T-helper 22 cell (primary cell): ENCODE measurements at places on chromosomes 5 and 9.

DNA sequence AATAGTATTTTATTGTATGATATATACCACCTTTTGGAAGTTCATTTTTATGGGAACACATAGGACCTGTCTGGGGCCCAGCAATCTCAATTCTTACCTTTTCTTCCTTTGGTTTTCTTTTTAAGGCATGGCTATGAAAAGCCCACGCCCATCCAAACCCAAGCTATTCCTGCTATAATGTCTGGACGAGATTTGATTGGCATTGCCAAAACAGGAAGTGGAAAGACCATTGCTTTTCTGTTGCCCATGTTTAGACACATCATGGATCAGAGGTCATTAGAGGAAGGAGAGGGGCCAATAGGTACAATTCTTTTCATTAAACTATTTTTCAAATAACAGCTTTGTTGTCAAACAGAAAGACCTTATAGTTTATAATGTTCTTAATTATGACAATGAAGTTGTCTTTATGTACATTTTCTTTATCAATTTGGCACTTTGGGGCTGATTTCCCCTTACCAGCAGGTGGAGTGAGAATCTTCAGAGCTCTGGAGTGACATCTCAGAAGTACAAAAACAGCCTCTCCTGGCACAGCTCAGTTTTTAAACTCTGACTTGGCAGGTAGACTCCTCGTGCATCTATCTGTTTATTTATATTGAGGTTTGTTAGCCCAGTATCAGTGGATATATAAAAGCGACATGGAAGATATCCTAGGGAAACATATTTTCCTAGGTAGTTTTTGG, 25.8 kb downstream of the DDX46 start:
- DNase-seq, result no peak

- DNase-seq, result no peak
These were observed 10.3 kb upstream of the STX17 start for GRCh38 chr9:99896119-99896518.

DNA sequence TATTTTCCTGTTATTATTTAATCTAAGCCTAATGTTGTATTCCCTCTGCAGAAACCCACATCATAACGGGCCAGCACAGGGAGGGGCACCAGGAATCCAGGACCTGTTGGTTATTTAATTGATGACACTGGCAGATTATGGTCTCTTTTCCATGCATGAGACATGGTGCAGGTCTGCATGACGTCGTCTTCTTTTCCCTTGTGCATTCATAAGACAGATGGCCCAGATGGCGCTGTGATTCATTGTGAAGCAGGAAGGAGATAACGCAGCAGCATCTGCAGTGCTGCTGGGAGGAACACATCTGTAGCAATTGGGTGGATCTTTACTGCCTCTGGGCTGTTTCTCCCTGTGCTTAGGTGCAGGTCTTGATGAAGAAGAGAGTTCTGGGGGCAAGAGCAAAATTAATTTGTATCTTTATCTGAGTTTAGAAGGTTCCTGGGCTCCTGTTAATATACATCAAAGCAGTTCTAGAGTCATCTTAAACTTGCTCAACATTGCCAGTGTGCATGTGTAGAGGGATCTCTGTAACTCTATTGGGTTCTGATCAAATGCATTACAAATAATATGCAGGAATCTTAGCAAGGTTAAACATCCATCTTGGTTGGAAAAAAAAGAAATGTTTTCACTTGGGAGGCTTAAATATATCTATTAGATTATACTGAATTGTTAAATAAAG, 176.1 kb downstream of the PCSK1 start:
- DNase-seq, result no peak

DNA sequence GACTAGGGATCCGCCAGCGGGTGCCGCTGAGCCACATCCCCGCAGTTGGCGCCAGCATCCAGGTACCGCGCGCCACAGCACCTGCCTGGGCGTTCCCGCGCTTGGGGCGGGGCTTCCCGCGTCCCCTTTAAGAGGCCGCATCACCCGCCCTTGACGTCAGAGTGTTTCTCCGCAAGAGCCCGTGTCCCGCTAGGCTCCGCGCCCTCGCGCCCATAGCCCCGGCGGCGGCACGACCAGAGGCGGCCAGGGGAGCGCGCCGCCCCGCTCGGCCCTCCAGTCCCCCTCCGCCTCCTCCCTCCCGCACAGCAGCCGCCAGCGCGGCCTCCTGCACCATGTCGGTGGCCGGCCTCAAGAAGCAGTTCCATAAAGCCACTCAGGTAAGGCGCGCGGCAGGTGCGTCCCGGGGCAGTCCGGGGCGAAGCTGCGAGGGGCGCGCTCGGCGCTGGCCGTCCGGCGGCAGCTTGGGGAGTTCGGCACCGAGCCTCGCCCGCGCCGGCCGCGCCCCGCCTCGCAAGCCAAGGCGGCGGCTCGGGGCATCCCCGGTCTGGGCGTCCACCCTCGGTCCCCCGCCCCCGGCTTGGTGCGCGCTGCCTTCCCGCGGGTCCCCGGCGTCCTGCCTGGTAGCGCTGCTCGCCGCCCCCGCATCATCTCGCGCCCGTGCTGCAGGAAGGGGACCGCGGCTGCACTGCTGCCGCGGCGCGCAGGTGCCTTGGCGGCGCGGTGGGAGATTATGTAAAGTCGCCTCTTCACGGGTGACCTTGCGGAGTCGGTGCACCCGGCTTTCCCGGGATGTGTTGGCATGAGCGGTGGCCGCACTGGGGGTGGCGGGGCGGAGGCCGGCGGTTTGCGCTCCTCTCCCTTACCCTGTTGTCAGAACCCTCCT, at the start of gene SH3GL2:
SH3GL2 (plus strand) TSS at position 156 of the 883 bp plus-strand sequence.
- DNase-seq, result no peak

DNA sequence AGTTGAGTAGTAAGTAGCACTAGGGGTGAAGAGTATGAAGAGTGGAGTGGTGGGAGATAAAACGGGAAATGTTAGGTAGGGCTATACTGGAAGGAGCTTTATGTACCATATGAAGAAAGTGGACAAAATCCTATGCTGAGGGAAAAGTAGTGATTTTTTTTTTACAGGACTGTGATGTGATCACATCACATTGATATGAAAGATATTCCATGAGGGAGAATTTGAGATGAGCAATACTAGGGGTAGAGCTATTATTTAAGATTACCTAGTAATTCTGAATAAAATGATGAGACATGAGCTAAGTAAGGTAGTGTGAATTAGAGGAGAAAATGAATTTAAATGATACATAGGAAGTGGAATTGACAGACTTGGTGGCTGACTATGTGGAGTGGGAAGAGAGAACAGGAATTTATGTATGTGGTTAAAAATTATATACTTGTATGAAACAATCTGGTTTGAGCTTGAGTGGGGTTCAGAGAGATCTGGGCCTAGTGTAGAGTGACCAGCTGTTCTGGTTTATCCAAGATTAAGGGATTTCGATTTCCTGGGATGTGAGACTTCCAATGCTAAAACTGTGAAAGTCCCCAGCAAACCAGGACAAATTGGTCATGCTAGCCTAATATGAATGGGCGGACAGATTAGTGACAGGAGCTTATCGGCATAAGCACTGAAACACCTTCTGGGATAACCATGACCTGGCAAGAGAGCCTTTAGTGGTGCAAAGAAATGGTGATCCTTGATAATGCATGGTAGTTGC, 29.3 kb upstream of the STOM start:
- no peak for DNase-seq

DNA sequence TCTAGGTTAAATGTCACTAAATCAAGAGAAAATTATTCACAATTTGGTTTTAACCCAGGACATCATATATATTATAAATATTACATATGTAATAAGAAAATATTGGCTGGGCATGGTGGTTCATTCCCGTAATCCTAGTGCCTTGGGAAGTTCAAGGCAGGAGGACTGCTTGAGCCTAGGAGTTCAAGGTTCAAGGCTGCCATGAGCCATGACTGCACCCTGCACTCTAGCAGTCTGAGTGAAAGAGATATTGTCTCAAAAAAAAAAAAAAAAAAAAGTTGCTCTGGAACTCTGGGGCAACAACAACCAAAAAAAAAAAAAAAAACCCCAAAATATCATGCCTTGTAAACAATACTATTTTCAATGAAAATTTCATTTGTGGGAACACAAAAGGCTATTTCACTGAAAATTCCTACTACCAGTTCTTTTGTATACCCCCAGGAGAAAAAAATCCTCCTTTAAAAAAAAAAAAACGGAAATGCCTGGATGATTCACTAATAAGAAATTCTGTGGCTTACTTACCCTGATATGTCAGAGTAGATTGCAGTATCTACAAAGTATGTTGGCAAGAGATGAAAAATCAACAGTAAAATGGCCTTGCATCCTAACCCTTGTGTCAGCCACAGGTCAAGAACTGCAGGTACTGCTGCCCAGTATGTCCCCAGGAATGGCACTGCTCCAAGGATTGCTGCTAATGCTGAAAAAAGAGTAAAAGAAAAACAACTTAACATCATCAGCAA, 22.6 kb upstream of the CTNNAL1 start:
- no peak for DNase-seq

DNA sequence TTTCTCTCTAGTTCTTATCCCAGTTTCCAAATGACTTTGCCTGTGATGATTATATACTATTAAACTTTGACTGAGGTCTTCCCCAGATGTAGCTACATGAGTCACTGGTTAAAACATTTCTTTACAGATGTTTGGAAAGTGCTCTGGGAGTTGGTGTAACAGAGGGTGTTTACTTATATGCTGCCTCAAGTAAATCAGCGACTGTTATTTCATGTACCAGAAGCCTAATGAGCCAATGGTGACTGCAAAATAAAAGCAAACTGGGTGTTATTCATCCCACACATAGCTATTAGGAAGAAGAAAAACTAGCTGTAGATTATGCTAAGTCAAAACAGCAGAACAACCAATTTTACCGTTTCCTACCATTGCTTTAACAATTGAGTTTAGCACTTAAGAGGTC, 929.7 kb upstream of the SEMA6A start:
- no peak for DNase-seq

GRCh38 chr9:69317894-69318293, 7.1 kb upstream of the ENTREP1 start:
- no peak for DNase-seq

DNA sequence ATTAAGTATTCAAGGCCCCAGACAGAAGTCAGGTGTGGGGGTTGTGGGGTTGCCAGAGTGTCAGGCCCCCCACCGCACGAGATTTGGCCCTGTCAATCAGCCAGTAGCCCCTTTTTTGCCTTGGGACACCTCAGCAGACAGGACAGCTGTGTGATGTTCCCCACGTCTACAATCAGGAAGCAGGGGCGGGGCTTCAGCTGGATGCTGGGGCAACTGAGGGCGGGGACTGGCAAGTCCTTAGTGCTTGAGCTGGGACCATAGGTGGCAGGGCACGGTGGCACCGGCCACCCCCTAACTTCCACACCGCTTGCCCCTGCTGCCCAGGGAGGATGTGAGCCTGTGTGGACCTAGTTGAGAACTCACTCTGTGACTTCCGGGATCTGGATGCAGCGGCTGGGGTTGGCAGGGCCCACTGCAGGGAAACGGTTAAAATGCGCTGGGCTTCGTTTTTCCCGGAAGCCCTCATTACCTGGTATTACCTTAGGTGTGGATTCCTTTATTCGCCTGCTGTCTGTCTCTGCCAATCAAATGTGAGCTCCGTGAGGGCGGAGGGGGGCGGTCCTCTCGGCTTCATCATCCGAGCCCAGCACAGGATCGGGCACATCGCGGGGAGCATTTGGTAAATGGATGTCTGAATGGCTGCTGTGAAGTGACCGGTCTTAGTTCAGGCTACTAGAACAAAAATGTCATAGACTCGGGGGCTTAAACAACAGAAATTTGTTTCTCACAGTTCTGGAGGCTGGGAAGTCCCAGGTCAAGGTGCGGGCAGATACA, 7.5 kb upstream of the GTF3C5 start:
- no peak for DNase-seq

GRCh38 chr5:37111426-37112382, 137.5 kb downstream of the CPLANE1 start:
- no peak for DNase-seq

GRCh38 chr9:87158765-87159164, 211.5 kb upstream of the GAS1 start:
- DNase-seq, result no peak

GRCh38 chr5:116747881-116748280, 173.3 kb upstream of the SEMA6A start:
- no peak for DNase-seq

DNA sequence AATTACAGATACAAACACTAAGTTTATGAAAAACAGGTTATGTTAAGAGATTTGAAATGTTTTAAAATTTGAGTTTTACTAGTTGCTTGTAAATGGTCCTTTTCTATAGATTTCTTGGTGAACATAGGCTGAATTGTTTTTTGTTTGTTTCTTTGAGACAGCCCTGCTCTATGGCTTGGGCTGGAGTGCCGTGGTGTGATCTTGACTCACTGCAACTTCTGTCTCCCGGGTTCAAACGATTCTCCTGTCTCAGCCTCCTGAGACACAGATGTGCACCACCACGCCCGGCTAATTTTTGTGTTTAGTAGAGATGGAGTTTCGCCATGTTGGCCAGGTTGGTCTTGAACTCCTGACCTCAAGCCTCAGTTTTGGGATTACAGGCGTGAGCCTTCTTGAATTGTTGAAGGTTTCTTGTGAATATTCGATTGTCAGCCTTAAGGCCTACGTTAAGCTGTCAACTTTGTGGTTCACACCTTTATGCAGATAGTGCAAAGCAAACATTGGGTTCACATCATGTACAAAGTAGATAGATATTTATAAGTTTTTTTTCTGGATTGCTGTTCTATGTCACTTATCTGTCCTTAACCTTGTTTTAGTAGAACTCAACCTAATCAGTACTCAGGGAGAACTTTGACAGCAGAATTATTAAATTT, 26.2 kb downstream of the UHRF2 start:
- no peak for DNase-seq

- no peak for DNase-seq
These were observed 191.0 kb downstream of the GLIS3 start for GRCh38 chr9:4108754-4109465.
